ENCODE measurements at places on chromosomes 7 and 10.

DNA sequence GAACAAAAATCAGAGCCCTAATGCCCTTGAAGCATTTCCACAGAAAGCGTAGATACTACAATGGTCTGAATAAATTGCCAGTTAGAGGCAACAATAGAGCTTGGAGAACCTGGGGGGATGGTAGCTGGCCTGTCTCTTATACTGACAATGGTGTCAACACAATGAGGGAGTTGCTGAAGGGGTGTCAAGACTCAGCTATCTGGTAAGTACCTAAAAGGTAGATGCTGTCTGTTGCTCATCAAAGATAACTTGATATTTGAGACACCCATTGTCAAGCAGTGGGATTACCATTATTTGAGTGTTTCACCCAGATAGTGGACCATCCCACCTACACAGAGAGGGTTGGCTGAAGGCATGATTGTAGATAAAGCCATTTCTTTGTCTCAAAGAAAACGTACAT lies 72.8 kb downstream of the PDE1C start:
- DNase-seq, result no peak

DNA sequence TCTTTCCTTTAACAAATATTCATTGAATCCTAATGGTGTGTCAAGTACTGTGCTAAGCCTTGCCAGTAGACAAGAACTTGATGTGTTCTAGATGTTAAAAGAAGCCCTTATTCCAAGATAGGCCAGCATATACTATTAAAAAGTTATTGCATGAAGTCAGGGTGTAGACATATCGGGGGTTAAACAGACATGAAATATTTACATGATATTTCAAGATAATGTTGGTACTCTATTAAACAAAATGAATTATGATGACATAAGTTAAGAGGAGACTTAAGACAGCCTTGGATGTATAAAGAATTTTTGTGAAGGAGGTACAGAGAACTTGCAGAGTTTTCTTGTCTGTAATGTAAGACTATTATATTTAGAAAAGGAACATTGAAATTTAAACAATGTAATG lies 44.8 kb downstream of the HDAC9 start:
- DNase-seq, result no peak

DNA sequence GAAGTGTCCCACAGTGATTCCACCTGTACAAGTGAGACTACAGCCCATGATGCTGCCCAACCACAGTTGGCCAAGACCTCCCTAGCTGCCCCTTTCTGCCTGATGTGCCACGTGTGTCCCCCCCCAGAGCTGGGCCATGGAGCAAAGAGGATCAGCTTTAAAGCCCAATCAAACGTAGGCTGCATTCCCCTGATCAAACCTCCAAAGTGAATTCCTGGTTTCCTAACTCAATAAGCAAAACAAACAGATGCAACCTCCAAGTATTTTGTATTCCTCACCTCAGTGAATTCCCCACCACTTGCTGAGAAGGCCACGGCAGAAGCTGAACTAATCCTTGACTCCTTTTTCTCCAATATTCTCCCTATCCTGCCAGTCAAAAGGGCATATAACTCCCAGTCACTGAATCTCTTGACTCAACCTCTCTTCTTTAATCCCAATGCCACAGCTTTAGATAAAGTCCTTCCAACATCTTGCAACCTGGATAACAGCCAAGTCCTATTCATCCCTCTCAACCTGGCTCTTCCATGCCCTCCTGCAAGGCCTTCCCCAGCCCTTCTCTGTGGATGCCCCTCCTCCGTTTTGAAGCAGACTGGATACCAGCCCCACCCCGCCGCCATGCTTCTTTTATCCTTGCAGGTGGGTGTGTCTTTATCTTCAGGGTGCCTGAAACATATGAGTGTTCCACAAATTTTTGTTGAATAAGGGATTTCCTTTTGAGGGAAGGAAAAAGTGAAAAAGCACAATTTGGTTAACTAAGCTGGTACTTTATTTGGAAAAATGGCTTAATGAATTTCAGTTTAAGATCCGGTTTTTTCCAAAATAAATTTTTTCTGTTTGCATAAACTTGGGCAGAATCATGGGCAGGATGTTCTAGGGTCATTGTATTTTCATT lies 285.2 kb upstream of the MKLN1 start:
- no peak for DNase-seq

- no peak for DNase-seq
Observed at GRCh38 chr7:30363778-30364563, 79.6 kb downstream of the ZNRF2 start.

GRCh38 chr7:1007901-1008300 lies 24.9 kb downstream of the CYP2W1 start:
- DNase-seq, result no peak

DNA sequence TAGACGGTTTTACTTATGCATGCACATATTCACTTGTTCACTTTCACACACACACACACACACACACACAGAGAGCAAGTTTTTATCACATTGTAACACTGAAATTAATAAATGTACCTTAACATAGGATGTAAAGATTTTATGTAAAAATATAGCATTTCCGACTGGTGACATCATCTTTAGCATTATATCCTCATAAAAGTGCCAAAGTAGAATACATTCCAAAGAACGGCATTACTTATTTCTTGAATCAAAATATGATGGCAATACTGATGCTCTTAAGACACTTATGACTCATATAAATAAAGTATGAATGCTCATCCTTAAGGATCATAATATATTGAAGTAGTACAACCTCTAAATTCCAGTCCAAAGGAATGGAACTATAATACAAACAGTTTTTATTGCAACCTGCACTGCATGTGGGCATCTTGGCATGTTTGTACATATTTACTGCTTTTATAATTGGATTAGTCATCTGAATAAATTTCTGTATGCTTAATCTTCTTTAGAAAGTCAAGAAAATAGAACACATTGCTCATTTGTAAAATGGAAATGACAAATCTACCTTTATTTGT lies 290.0 kb upstream of the SEMA3A start:
- no peak for DNase-seq

DNA sequence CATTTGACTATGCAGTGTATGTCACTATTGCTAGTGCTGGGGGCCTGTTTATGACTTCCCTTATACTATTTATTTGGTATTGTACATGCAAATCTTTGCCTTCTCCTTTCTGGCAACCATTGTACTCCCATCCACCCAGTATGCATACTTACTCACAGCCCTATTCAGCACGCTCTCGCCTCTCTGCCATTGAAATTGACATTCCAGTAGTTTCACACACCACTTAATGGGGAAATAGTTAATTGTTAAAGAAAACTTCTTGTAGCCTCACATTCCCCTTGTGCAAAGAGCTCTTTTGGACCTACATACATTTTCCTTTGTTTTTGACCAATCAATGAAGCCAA lies 9.9 kb downstream of the CLDN12 start:
- no peak for DNase-seq

DNA sequence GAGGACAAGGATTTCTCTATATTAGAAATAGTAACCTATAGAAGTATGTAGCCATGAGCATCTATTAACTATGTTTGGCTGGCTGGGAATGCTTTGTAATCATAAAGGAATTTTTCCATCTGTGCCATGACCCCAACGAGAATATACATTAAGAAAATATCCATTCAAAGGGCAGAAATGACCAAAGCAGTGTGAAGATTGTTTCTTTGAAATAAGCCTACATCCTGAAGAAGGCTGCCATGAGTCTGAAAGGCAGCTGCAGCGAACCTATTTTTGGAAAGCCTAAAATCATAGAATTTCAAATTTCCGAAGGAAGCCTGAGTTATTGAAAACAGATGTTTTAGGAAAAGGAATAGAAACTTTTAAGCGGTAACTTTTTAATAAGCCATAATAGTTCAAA lies 244.2 kb upstream of the FOXK1 start:
- DNase-seq, result no peak

DNA sequence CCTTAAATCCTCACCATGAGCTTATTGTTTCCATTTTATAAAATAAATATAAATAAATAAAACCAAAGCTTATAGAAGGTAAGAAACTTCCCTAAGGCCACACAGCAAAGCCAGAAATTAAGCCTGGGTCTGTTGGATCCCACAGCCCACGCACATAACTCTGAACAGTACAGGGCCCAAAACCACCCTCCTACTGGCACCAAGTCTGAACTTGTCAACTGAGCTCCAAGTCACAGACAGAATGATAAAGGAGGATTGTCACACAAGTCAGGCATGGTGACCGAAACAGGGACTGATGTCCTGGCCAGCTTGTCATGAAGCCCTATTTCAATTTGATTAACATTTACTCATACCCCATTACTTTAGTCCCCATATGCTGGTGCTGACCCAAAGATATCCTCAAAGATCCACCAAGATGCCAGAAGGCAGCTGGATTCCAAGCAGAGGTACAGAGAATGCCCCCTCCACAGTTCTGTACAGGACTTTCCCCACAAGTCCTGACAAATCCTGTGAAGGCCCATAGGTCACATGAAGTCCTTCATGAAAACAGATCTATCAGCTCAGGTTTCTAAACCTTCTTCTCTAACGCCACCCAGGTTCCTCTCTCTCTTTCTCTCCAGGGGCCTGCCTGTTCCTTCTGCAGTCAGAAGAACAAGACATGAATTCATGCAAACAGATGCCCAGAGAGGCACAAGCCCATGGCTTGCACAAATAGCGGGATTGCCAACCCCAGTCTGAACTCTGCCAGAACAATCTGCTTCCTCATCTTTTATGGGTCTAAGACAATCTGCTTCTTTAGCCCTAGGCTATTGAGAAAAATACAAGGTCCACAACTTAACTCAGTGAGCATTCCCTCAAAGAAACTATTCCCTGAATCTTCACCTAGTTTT lies 60.9 kb downstream of the GLI3 start:
- DNase-seq, result no peak
